Bronchial epithelial cell (primary cell): ENCODE measurements at places on chromosomes 6 and 20. TPM values are rescaled to one million over a fixed set of nuclear protein-coding genes. Genes with fewer than 3 reads are reported as not detected.

DNA sequence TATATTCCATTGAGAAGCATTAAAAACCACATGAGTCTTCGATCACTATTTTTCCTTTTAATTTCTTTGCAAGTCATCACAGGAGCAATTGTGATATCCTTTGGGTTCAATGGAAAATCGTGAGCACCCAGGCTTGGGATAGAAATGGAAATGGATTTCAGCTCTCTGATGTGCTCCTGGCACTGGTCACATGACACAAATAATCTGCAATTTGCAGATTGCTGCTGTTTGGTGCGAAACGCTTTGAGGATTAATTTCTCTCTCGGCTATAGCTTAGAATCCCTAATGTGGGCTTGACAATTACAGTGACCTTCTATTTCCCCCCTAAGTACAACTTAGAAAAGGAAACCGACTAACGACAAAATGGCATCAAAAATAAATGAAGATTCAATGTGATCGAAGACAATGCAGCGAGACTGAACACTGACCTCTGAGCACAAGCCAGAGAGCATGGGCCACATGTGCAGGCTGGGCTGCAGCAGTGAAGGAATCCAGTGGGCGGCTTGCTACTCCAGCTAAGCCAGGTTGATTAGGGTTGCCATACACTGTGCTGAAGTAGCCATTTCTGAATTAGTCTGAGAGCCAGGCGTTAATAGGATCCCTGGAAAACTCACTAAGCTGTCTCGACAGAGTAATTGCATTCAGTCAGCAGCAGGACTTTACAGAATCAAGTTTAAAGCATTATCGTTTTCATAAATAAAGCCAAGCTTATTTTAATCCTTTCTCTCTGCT is 301.8 kb upstream of the AGPAT4 start:
- no peak for DNase-seq

GRCh38 chr6:70258483-70258882 is 44.4 kb downstream of the COL9A1 start:
- DNase-seq: no peak

GRCh38 chr20:49276961-49277785 is 684 bp downstream of the ZNFX1 start:
- no peak for DNase-seq

DNA sequence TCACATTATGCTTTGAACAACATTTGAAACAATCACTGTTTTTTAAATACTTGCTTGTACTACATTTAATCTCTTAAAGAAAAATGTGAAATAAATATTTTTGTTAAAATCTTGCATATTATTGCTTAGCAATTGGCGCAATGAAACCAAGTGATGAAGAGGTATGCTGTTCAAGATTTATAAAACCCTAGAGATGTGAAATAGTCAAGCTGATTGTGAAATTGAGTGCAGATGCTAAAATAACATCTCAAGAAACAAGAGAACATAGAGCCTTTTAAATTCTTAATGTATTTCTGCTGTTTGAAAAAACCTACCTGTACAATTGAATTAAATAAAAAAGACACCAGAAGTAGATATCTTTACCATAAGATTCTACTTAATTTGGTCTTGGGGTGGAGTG is 179.2 kb upstream of the MCHR2 start:
- DNase-seq: no peak

DNA sequence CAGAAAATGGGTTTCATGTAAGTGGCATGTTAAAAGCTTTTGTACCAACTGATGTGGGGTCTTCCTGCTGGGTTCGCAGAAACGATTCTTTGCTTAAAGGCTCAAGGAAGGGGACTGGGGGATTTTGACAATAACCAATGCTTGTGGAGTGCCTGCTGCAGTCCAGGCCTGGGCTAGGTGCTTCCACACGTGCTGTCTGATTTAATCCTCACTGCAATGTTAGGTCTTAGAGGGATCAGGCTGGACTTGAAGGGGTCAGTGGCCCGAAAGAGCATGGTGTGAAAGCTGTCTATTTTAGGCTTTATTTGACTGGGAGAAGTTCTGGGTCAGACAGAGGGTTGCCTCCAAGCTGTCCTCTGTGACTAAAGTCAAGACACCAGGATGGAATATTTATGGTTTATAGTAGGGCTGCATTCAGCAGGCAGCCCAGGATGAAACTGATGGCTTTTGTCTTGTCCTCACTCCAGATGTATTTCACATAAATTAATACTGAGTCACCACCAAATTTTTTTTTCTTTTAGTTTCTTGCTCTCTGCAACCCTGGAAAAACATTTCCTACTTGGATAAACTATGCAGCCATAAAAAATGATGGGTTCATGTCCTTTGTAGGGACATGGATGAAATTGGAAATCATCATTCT is 219.1 kb downstream of the ZMYND8 start:
- no peak for DNase-seq

- DNase-seq: no peak
These were observed 7.5 kb downstream of the BEND6 start for GRCh38 chr6:56962441-56962840.

Gene FRK
- 1.3 and 3.1 TPM in 2 replicates for total RNA-seq

DNA sequence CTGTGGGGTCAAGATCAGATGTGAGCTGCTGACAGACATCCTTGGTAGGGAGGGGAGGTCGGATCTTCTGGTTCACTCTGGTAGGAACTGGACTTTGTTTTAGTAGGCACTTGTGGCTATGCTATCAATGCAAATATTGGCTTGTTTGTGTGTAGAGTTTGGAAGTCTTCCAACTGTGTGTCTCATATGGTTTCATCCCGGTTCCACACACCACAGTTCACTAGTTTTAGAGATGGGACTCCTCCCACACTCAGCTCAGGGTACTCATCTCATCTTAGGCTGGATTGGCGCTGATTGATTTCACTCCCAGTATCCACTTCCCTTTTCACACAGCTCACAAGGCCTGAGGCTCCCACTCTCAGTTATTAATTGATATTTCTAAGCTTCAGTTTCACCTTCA is 161.3 kb downstream of the THBS2 start:
- no peak for DNase-seq

DNA sequence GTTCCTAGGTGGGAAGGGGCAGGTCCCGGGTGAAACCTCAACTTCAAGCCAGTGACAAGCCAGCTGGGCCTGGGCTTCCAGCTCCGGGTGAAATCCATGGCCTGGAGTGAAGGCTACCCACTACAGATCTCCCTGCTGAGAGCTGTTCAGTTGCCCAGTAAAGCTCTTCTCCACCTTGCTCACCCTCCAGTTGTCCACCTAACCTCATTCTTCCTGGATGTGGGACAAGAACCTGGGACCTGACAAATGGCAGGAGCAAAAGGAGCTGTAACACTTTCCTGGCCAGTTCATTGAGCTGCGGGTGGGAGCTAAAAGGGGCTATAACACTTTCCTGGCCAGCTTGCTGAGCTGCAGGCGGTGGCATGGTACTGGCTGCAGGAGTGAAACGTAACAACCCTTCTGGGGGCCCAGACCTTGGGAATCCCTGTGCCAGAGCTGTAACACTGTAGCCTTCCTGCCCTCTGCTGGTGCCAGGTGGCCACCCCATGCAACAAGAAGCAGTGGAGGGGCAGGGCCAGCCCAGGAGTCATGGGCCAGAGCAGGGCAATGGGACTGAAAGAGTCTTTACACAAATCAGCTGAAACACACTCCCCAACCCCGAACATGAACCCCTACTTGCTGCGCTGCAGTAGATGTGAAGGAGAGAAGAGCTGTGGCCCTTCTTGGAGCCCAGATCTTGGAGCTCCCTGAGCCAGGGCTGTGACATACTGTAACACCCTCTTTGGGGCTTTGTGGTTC is 3.6 kb upstream of the HINT3 start:
- DNase-seq: no peak

Gene HEY2
- 0.13 TPM in 1 of 2 replicates, not detected in the other for total RNA-seq

DNA sequence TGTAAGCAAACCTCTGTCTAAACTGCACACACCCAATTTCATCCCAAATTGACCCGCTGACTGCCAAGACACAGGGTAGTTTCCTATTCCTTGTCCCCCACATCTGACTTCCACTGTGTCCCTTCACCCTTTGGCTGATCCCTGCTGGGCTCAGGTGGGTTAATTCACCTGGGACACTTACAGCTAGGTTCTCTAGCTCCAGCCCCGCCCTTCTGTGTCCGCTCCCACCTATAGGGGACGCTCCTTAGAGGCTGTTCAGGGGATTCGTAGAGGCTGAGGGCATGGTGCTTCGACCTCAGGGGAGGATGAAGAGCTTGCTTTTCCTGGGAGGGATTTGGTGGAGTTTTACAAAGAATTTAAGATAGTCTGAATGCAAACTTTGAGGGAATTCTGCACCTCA is 4.0 kb upstream of the CD93 start:
- no peak for DNase-seq

Gene DLL1
- 4.1 and 4.7 TPM in 2 replicates for total RNA-seq

DNA sequence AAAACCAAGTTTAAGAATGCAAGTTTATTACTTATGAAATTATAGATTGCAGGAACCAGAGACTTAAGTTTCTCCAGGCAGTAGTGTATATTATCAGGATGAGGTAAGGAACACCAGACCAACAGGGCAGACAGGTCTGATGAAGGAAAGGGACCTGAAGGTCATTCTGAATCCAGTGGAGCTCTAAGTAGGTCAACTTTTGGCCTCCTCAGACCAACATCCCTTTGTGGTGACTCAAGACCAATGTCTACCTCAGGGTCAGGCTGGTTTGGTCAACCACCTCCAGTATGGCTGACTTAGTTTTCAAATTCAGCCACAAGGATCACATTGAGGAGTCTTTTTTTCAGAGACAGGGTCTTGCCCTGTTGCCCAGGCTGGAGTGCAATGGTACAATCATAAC is 38.7 kb upstream of the TFAP2A start:
- DNase-seq: no peak

- no peak for DNase-seq
These were observed 454.2 kb downstream of the CD83 start for GRCh38 chr6:14571746-14572145.

DNA sequence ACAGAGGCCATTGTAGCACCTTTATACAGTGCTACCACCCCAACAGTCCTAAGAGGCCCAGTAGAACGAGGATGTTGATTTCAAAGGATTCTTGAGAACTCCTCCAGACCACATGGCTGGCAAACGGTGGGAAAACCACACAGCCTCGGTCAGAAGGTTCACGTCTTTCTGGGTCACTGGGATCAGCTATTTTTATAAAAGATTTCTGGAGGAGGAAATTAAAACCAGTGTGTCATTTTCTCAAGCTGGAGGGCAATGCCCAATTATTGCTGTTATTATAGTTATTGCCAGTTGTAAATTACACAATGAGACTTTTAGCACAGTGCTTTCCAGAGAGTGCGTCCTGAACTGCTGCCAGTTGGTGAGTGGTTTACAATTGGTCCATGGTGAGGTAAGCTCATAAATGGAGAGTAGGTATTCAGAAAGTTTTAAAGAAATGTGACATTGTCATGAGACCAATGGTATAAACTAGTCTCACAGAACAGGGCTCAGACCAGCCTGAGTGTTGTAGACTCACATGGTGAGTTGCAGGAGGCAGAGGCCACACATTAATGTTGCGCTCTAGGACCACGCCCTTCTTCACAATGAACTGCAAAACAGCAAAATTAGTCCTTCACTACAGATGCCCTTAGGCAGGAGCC is 8.4 kb upstream of the PPP1R14C start:
- DNase-seq: no peak

Gene NHLRC1
- 1.6 and 1.8 TPM in 2 replicates for total RNA-seq

- DNase-seq: no peak
These were observed 2.7 kb upstream of the SLC35B2 start for GRCh38 chr6:44260011-44260410.
